Hematopoietic multipotent progenitor cell treated with erythropoietin and hydrocortisone succinate and interleukin-3 and kit ligand, for 17 days (in vitro differentiated cells): ENCODE measurements at places on chromosomes 1 and 21.

GRCh38 chr1:231312432-231312788, 25.2 kb downstream of the EXOC8 start:
- DNase-seq = no peak

DNA sequence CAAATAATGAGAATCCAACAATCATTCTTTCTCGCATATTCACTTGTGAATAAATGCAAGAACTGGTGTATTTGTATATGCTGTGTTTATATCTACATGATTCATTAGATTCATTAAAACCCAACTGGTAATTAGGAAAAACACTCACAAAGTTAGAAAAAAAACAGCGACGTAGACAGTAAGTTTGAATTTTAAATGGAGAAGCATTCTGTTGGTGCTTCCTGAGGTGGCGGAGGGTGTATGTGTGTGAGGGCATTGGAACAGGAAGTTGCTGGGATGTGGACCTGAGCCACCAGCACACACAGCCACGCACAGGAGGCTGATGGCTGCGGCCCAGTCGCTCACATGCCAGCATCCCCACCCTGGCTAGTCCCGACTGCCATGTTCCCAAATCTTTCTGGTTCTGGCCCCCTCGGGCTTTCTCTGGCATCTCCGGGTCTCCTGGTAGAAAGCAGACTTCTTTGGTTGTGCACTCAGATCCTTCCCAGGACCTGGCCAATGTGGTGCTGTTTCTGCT, 121.6 kb upstream of the IRF2BP2 start:
- DNase-seq = no peak

GRCh38 chr21:14356746-14357145, 26.2 kb downstream of the HSPA13 start:
- DNase-seq = no peak

GRCh38 chr1:202569393-202570322, 140.6 kb downstream of the SYT2 start:
- DNase-seq = no peak

DNA sequence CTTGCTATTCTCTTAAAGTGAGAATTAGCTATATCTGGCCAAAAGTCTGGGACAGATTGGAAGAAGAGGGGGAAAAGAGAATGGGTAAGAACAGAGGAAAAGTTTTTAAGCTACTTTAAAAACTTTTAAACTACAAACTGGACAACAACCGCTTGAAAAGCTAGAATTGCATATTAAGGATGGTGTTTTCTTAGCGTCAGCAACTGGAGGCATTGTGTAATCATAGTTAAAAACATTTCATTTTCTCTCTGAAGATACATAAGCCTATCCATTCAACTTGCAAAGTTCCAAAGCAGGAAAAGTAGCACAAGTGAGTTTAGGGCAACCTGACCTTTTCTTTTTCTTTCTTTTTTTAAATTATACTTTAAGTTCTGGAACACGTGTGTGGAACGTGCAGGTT, 10.9 kb downstream of the PBX1 start:
- no peak for DNase-seq

DNA sequence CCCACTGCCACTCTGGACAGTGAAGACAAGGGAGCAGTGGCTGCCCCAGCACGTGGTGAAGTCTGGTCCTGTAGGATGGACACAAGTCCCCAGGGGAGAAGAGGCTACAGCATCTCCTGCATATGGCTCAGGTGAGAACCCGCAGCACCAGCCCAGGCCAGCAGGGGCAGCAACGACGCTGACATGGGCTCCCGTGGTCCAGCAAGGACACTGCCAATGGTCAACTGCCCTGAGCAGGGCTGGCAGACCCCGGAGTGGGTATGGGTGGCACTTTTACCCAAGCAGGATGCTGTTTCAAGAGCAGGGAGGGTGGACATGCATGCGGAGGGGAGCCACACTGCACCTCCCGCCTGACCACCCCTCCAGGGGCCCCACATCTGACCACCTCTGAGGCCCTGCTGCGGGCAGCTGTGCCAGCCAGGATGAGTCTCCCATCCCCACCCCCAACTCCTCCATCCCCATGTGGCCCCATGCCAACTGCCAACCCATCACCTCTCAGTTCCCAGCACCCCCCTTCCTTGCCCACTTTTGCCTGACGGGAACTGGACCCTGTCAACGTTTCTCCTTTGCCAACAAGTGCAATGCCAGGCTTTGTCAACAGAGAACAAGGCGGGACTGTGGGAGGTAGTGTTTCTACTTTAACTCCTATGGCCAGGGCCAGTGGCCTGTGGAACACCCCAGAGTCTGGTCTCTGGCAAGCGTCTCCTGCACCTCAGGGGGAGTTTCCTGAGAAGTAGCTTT, 8.6 kb downstream of the MORN1 start:
- peak; percentile 13 for DNase-seq

GRCh38 chr1:10692401-10693021, 103.9 kb downstream of the CASZ1 start:
- peak; percentile 38 for DNase-seq

GRCh38 chr1:187871177-187871845, 1042.6 kb downstream of the PLA2G4A start:
- DNase-seq = no peak

- DNase-seq = no peak
These were observed 617.2 kb upstream of the ADGRL2 start for GRCh38 chr1:81183553-81183952.

GRCh38 chr1:91680556-91681155, 180.0 kb downstream of the CDC7 start:
- no peak for DNase-seq
